ENCODE measurements at places on chromosomes 2 and 18. TPM values are rescaled to one million over a fixed set of nuclear protein-coding genes. Genes with fewer than 3 reads are reported as not detected.

- no peak for DNase-seq
These were observed 14.7 kb upstream of the MAPRE2 start for GRCh38 chr18:35026407-35027061.

- no peak for DNase-seq
These were observed 772.0 kb downstream of the CNTNAP5 start for GRCh38 chr2:124797049-124797448.

DNA sequence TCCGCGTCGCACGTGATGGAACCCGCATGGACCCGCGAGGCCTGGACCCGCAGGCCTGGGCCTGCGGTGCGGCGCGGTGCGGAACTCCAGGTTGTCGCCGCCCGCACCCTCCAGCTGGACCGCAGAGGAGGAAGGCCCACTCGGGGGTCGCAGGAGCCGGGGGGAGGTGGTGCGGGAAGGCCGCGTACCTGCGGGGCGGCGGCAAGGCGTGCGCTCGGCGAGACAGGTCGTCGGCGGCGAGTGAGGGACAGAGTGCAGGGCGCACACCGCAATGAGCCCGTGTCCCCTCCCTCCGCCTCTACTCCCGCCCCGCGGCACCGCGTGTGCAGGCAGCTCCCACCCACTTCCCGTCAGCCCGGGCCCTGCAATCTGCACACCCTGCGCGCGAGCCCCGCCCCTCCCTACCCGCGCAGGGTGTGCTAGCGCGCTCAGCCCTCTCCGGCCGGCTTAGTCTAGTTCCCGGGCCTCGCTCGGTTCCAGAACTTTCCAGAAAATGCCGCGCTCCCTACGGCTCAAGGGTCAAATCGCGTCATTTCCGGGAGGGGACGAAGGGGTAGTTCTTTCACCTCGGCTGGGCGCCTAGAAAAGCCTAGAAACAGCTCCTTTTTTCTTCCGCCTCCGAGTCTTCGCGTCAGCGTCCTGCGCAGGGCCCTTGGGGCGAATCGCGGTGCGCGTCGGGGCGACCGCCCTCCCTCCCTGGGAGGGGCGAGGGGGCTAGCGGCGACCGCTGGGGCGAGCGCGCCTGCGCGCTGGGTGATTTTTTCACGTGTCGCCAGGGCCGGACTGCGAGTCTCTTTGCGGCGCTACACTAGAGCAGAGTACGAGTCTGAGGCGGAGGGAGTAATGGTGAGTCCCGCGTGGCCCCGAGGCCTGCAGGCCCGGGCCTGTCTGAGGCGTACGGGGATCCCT lies at the start of the genes HSPD1 and HSPE1:
TSS of gene HSPD1 (minus strand) at position 247 of the 909 bp plus-strand sequence. CDS start 992 bp downstream, outside the sequence.
TSS of gene HSPE1 (plus strand) at position 786 of the 909 bp plus-strand sequence. CDS start at position 844, 58 bp downstream.
- peak; percentile 98 for DNase-seq

- no peak for DNase-seq
These were observed 58.2 kb downstream of the KIAA1328 start for GRCh38 chr18:36887114-36887513.

The ESPNL gene
- 2.1 TPM for total RNA-seq

GRCh38 chr2:229660391-229660790 lies 54.0 kb downstream of the DNER start:
- no peak for DNase-seq

GRCh38 chr2:128282246-128282975 lies 36.3 kb downstream of the HS6ST1 start:
- DNase-seq: peak; percentile 37

- DNase-seq: no peak
These were observed 60.3 kb downstream of the KIAA2012 start for GRCh38 chr2:202133200-202133908.

GRCh38 chr2:106831241-106831640 lies 54.7 kb downstream of the ST6GAL2 start:
- DNase-seq: no peak

The NXPH2 gene
- total RNA-seq: 8.5 TPM

The OR6B2 gene
- not detected for total RNA-seq

The FZD7 gene
- total RNA-seq: 56.3 TPM

GRCh38 chr18:29076645-29077044 lies 899.7 kb upstream of the CDH2 start:
- DNase-seq: no peak

- DNase-seq: no peak
These were observed 101.7 kb downstream of the POLR1A start for GRCh38 chr2:86003967-86004366.

Data from ovary (tissue), 10 donors.